ENCODE measurements at places on chromosomes 5 and 9.

GRCh38 chr9:99855467-99856176, 33.9 kb downstream of the NR4A3 start:
- DNase-seq, result no peak

GRCh38 chr9:130636648-130637020, 27.8 kb upstream of the PRDM12 start:
- DNase-seq, result no peak

DNA sequence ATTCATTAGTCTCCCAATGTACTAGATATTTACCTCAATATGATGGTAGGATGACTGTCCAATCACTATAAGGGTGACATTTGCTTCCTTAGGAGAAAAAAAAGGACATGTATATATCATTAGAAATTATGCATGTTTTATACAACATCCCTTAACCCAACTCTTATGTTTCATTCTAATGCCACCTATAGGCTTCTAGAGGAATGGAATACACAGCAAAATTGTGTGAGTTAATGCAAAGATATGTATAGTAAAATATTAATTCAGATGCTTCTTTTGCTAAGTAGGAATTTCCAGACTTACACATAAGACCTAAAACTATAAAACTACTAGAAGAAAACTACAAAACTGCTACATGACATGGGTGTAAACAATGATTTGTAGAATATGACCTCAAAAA, 3.5 kb downstream of the PRXL2C start:
- DNase-seq, result no peak

DNA sequence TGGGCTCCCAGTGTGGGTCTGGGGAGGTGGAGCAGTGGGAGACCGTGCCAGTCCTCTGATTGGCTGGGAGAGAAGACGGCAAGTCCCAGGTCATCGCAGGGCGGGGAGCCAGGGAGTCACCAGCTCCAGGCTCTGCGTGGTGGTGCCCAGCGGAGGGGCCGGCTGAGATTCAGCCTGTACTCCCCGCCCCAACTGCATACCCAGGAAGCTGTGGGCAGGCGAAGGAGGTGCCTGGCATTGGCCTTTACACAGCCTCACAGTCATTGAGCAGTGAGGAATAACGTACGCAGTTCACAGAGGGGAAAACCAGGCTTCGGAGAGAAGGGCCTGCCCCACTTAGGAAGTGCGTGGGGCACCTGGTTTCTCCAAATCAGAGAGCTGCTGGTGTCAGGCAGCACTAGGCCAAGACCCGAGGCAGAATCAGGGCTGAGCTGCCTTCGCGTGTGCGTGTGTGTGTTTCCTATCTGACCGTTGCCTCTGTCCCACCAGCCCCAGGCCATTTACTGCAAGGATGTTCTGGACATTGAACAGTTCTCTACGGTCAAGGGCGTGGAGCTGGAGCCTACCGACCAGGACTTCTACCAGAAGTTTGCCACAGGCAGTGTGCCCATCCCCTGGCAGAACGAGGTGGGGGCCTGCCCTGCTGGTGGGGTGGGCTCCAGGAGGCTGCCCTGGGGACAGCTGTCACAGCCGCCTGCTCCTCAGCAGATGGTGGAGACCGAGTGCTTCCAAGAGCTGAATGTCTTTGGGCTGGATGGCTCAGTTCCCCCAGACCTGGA, 6.2 kb upstream of the PRR7 start:
- no peak for DNase-seq

DNA sequence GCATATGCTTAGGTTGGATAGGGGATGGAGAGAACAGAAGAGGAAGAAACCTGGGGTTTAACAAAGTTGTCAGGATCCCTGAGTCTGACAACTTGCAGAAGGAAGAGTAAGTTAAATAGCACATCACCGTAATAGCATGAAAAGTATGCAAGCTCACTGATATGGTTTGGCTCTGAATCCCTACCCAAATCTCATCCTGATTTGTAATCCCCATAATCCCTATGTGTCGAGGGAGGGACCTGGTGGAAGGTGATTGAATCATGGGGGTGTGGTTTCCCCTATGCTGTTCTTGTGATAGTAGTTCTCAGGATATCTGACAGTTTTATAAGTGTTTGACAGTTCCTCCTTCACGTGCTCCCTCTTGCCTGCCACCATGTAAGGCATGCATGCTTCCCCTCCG, 193.3 kb downstream of the PSAT1 start:
- no peak for DNase-seq

DNA sequence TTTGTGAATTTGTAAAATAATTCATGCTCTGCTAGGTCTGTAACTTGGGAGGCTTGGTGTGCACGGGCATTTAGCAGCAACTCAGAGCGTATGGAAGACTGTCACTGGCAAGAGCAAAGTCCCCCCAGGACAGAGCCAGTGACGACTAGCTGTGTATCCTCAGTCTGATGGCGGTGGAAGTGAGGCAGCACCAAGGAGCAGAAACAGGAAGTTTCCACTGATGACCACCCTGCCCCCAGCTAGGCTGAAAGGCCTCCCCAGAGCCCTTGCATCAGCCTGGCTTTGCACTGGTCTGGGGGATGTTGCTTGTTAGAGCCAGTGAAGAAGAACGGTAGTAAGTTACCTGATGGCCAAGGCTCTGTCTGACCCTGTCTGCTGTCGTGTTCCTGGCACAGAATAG, 66.8 kb upstream of the ABL1 start:
- no peak for DNase-seq

GRCh38 chr9:79131246-79131774, 440.5 kb upstream of the TLE4 start:
- no peak for DNase-seq

- no peak for DNase-seq
Measured at GRCh38 chr5:168714046-168714445, 134.9 kb upstream of the PANK3 start.

- DNase-seq, result no peak
Measured at GRCh38 chr5:2205185-2205585, 322.5 kb upstream of the IRX4 start.

DNA sequence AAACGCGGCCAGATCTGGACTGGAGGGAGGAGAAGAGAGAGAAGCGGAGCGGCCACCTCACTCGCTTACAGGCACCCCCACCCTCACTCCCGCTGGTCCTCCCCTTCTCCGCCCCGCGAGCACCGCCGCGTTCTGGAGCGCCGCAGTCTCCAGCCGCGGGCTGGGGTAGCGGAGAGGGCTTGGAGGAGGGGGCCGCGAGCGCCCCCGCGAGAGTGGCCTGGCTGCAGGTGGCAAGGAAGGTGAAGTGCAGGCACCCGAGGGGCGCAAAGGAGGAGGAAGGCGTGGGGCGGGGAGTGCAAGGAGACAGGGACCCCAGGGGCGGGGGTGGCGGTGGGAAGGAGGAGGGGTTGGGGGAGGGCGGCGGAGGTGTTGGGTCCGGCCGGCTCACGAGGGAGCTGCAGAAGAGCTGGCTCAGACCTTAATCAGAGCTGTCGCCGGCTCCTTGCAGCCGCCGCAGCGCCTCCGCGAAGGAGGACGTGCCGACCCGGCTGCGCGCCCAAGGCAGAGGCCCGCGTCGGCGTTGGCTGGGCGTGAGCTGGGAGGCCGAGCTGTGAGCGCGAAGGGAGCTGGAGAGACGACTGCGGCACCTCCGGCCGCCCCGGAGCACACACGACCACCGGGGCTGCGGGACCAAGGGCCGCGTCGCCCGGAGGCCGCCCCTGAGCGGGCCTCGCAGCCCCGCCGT, at the start of gene DMRT3:
Gene DMRT3, plus strand, starts transcription at position 398 of the 685 bp plus-strand sequence. CDS start 347 bp downstream, outside the sequence.
- DNase-seq, result no peak

GRCh38 chr9:126615245-126615790, 1.6 kb downstream of the LMX1B start:
- DNase-seq, result no peak
